ENCODE measurements at places on chromosomes 1 and 21.
A peak's percentile ranks its signal among the peaks of the same experiment; 100 is the strongest.

- DNase-seq, result no peak
Observed at GRCh38 chr1:45331436-45332345, 5.0 kb downstream of the HPDL start.

DNA sequence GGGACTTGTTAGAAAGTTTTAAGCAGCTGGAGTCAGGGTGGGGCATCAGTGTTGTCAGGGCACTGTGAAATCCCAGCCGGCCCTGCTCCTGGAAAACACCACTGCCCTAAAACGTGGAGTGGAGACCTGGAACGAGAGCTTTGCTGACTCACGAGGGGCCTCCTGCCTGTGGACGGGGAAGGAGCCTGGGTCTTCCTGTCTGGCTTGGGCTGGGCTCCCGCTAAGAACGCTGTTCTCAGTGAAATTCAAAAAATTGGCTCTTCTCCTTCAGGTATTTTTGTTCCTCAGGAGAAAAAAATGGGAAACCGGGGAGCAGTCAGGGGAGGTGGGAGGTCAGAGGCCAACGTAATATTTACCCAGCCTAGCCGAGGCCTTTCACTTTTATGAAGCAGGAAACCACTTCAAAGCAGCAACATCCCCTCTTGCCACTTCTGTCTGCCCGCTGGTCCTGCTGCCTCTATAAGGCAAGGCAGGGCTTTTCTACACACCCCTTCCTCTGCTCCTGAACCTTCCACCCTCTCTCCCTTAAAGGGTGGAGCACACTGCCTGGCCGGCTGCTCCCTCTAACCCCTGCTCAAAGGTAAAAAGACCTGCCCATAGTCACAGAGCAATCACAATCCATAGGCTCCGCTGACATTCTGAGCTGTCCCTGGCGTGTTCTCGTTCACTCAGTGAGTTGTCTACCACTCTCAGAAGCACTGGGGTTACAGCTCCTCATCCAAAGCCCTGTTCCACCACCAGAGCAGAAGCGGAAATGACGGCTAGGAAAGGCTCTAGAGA lies 8.0 kb downstream of the PLXNA2 start:
- DNase-seq, result peak; percentile 74

DNA sequence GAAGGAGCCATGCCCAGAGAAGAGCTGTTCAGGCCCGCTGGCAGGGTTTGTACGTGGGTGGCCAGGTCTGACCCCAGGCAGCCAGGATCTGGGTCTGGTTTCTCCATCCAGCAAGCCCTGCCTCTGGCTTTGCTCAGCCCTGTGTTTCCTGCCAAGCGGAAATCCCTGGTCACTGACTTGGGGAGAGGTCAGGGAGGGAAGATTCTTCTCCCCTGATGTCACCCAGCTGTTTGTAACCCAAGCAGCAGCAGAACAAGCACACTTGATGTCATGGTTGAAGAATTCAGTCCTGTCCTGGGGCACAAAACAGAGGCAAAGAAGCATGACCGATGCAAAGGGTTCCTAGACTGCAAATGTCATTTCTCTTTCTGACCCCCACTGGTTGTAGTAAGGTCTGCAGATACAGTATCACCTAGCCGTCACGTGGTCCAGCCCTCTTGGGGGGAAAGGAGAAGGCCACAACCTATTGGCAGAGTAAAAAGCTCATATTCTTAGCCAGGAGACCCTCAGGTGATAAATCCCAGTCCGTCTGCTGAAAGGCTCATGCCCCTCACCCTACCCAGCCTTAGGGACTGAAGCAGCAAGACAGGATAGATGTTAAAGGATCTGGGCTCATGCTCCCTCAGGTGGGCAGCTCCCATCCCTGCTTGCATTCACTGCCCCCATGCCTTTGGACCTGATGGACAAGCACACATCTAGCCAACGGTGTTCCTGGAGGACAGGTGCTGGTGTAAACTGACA lies 120.9 kb downstream of the SYT2 start:
- peak; percentile 92 for DNase-seq

- no peak for DNase-seq
Observed at GRCh38 chr1:84365225-84366221, 32.8 kb upstream of the DNASE2B start.

DNA sequence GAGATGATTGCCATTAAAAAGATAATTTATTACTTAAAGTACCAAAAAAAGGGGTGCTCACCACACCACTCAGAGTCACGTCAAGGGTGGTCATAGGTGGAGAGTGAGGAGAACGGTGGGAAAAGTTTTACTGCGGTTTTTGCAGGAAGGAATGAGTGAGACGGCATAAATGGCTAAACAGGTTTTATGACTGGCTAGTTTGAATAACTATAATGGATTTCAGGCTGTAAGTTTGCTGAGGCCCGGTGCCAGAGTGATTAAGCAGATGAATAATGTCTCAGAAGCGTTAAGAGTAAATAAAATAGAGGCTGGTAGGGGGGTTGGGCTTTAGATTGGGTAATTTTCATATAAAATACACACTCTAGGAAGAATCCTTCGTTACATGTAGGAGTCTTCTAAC lies 1337.8 kb downstream of the AMY1C start:
- no peak for DNase-seq

DNA sequence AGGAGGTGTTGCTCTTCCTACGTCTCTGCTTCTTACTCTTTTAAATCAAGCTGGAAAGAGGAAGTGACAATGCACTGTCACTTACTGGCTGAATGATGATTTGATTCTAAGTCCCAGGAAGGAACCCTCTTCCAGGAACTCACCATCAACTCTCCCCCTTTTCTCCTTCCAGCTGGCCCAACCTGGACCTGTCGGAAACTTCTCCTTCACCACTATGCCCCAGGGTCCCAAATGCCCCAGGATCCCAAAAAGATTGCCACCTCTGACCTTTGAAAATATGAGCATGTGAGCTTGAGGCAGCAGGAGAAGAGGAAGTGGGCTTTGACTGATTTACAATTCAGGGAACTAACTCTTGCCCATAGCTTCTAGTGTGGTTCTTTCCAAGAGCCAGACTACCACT lies 5.3 kb upstream of the ADAMTS5 start:
- DNase-seq, result no peak

GRCh38 chr1:109392037-109392787 lies 5.5 kb downstream of the SORT1 start:
- no peak for DNase-seq

GRCh38 chr1:37739222-37739621 lies 25.7 kb downstream of the EPHA10 start:
- no peak for DNase-seq

DNA sequence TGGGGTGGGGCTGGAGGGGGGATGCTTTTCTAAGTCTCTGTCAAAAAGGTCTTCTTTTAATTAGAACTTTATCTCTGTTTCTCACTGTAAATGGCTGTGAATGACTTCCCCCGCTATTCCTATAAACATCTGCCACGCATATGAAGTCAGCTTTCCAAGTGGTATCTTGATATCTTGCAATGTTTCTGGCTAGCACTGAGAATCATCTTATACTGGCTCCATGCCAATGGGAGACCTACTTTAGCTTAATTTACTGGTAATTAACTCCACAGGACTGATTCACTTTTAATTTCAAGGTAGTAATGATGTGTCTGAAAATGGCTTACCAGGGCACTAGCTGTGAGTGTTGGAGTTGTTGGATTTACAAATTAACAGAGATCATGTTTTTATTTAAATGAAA lies 4.3 kb downstream of the GPR88 start:
- no peak for DNase-seq

DNA sequence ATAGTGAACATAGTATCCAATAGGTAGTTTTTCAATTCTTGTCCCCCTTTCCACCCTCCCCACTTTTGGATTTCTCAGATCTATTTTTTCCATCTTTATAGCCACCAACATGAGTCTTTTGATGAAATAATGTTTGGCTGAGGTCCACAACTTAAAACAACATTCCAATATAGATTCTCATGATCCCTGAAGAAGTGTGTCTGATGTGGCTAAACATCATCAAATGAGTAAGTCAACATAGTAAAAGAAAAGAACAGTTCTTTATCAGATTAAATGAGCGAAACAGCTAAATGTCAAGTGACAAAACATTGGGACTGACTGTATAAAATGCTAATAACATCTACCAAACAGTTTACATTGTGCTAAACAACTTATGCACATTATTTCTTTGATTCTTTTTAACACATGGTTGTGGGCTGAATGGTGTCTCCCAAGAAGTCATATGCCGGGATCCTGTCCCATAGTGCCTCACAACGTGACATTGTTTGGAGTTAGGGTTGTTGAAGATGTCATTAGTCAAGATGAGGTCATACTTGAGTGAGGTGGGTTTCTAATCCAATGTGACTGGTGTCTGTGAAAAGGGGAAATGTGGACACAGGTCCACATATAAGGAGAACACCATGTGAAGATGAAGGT lies 453.6 kb downstream of the LTN1 start:
- no peak for DNase-seq

- DNase-seq, result no peak
Observed at GRCh38 chr1:9305216-9305615, 12.5 kb downstream of the SPSB1 start.

DNA sequence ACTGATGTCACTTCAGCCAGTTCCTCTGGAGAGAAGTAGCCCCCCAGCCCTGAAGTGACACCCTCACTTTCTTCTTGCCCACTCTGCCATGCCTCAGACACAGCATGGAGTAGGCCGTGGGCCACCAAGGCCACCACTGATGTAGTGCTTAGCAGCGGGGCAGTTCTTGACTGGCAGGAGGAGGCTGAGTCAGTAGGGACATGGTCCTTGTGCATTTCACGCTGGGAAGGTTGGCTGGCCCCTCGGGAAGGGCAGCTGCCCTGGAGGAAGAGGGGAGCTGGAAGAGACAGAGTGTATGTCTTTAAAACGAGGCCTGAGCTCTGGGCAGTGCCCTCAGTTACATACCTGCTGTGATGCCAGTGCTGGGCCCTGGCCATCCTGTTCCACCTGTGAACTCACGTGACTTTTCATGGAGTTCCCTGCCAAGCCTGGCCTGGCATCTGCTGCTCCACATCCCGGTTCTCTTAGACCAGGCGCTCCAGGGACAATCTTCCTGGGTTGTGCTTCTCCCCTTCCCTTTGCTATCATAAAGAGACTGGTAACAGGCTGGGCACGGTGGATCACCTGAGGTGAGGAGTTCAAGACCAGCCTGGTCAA lies 158.6 kb upstream of the TMEM51 start:
- DNase-seq, result no peak

DNA sequence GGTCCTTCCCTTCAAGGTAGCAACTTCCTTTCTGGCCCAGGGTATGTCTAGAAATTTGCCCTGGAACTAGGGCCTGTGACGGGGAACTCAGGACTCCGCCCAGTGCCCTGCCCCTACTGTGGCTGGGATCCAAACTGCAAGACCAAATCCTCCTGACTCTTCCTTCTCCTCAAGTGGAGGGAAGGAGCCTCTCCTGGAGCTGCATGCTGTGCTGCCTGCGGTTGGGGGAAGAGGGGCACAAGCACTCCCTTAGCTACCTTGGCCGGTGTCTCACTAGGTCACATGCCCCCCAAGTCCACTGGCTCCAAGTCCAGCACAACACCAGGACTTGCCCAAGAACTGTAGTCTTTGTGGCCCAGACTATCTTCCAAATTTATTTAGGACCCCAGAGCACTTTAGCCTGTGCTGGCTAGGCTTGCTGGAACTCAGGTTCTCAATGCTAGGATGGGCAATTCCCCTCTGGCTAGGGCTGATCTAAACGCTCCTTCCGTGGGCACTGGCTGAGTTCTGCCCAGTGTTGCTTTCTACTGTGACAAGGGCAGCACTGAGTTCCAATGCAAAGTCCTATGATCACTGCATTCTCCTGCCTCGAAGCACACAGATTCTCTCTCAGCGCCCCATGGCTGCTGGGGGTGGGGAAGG lies 12.2 kb downstream of the ADSS2 start:
- no peak for DNase-seq

DNA sequence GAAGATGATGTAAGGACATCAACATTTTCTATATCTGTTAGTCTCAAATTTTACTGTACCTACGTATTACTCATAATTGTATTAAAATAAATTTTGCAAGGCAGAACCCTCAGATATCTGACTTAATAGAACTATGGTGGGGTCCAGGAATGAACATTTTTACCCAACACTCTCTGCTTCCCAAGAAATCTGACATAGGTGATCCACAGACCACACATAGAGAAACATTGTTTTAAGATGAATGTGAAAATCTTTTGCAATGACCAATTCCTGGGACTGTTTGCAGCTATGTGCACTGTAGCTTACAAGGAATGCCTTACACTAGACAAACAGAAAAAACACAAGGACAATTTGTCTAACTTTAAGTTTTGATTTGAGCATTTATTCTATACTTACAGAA lies 645.6 kb upstream of the ADGRL2 start:
- DNase-seq, result no peak

GRCh38 chr1:203178821-203179666 lies 3.4 kb upstream of the MYBPH start:
- no peak for DNase-seq

GRCh38 chr1:37433171-37433570 lies 41.2 kb upstream of the ZC3H12A start:
- no peak for DNase-seq

- DNase-seq, result no peak
Observed at GRCh38 chr1:80218112-80218511, 1211.6 kb upstream of the ADGRL4 start.

DNA sequence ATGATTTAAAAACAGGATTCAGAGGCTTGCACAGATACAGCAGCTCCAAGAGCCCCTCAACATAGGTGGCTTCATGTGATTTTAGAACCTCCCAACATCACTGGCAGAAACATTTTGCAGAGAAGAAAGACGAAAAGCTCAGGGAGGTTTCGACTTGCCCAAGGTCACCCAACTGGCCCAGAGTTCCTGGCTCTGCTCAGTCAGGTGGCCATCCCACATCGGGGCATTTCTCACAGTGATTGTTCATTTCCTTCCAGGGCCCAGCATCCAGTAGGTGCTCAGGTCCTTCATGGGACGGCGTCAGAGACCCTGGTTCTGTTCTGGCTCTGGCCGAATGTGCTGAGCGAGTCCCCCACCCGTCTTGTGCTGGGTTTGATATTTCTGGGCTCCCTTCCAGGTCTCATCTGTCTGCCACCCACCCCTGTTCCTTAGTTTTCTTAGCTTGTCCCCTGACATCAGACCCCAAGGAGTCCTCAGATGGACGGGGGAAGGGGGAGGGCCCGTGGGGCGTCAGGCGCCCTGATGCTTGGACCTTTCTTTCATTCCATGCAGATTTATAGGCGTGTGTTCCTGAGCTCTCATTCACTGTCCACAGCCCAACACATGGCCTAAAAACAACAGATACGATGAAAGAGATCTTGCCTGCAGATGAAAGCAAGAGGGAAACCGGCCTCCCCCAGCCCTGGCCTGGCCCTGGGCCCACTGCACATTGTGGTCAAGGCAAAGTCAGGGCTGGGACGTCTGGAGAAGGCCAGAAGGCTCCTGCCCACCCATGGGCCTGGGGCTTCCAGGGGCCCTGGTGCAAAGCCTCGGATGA lies 123.1 kb upstream of the ZBTB40 start:
- no peak for DNase-seq

DNA sequence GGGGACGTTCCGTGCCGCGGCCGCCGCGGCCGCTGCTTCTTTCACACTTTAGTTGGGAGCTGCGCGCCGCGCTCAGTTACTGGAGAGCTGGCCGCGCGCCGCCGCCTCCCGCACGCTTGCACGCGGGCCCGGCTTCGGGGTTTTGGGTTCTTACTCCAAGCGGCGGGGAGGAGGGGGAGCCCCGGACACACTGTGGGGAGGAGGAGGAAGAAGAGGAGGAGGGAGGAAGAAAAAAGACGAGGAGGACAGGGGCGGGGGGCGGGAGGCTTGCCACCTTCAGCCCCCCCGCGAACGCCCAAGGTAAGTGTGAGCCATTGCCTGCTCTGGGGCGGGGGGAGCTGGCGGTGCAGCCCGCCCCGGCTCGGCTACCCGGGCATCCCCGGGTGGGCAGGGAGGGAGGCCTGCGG lies 243 bp downstream of the C1orf21 start:
- no peak for DNase-seq

GRCh38 chr1:43296207-43296606 lies 4.6 kb upstream of the TIE1 start:
- no peak for DNase-seq

- DNase-seq, result no peak
Observed at GRCh38 chr1:2388004-2388913, 3.1 kb downstream of the MORN1 start.
